ENCODE measurements at places on chromosomes 5 and 9.

- no peak for DNase-seq
These were observed 61.6 kb upstream of the ERCC6L2 start for GRCh38 chr9:95813923-95814322.

GRCh38 chr9:102506406-102506805, 488.7 kb upstream of the CYLC2 start:
- no peak for DNase-seq

- peak; percentile 12 for DNase-seq
These were observed 2308.8 kb upstream of the ACO1 start for GRCh38 chr9:30075451-30076199.

DNA sequence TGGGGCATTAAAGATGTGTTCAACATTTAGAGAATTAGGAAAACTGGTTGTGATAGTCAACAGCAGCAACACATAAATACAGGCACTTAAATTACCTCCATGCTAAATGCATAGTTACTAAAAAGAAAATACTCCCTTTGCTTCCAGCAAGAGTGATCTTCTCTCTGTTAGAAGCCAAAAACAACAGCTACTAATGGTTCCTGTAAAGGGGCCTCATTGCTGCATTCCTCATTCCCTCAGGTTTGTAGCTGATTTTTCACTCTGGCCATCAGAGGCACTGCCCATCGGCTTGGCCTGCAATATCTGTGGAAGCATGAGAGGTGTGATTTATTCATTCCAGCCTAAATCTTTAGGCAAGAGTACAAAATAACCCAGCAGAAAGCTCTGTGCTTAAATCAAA, 466.0 kb upstream of the ADAMTS16 start:
- no peak for DNase-seq

- DNase-seq: no peak
These were observed 18.8 kb upstream of the CATSPER3 start for GRCh38 chr5:134948911-134949310.

- no peak for DNase-seq
These were observed 56.9 kb downstream of the AHRR start for GRCh38 chr5:378301-378891.

GRCh38 chr9:134787601-134788531, 92.7 kb upstream of the FCN2 start:
- no peak for DNase-seq

DNA sequence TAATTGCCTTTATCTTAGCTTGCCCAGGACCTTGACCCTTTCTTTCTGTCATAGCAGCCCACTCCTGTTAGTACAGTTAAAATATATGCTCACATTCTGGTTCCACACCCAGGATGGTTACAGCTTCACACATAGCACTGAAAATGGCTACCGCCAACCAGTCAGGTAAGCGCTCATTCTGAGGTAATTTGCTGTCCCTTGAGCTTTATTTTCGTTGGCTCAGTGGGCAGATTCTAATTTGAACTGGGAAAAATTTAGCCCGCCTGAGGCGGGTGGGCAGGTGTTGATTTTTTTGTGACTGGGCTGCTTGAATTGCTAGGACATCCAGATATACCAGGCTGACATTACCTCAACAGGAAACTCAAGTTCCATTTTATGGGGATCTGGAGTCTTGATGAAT, 137.5 kb downstream of the KCTD16 start:
- no peak for DNase-seq
